ENCODE measurements at places on chromosomes 6 and 20. TPM values are rescaled to one million over a fixed set of nuclear protein-coding genes. Genes with fewer than 3 reads are reported as not detected.

BTNL2 gene
- total RNA-seq: not detected

- H3K27ac ChIP-seq: no peak overlapping the region
- H3K4me1 ChIP-seq: no peaks in the 10 kb centered on the region
- H3K4me3 ChIP-seq: no peak overlapping the region
- H3K27me3 ChIP-seq: no peaks in the 10 kb centered on the region
- no peak for DNase-seq
- no peaks in the 10 kb centered on the region for H3K36me3 ChIP-seq
These were observed 95.8 kb upstream of the STXBP5 start for GRCh38 chr6:147108259-147108910.

- no peaks in the 10 kb centered on the region for H3K27me3 ChIP-seq
- H3K4me3 ChIP-seq: no peak overlapping the region
These were observed 13.3 kb upstream of the SLC2A12 start for GRCh38 chr6:134065706-134066105.

CST5 gene
- total RNA-seq: 0.93 TPM

- H3K27me3 ChIP-seq: no peaks in the 10 kb centered on the region
- peak; percentile 52 for DNase-seq
- peak overlapping the region; percentile 88 for H3K27ac ChIP-seq
- no peaks in the 10 kb centered on the region for H3K36me3 ChIP-seq
- no peak overlapping the region for H3K4me3 ChIP-seq
These were observed 70.7 kb downstream of the PDE7B start for GRCh38 chr6:135922174-135922573.

NRSN1 gene
- not detected for total RNA-seq

PTGIS gene
- 30.3 TPM for total RNA-seq

DNA sequence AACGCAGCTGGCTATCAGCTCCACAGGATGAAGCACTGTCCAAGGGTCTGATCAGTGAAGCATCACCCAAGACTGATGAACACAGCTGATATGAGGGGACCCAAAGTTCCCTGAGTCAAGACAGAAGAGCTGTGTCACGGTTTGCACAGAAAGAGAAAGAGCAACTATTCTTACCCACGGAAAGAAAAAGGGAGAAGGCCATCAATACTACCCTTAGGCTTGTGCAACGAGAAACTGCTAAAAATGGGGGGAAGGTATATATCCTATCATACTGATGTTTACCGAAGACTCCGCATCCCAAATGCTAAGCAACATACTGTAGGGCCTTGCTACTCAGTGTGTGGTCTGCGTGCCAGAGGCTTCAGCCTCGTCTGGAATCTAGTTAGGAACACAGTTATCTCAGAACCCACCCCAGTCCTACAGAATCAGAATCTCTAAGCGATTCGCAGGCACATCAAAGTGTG lies 665 bp downstream of the FASTKD5 start:
- no peak for DNase-seq
- peak overlapping the region; percentile 95 for H3K4me3 ChIP-seq
- H3K27me3 ChIP-seq: no peaks in the 10 kb centered on the region
- H3K4me1 ChIP-seq: peaks cover 21% of the 10 kb centered on the region
- no peaks in the 10 kb centered on the region for H3K36me3 ChIP-seq

GRCh38 chr6:119979862-119980261 lies 630.3 kb upstream of the MAN1A1 start:
- no peaks in the 10 kb centered on the region for H3K27me3 ChIP-seq
- H3K4me1 ChIP-seq: no peaks in the 10 kb centered on the region
- no peak overlapping the region for H3K27ac ChIP-seq
- H3K36me3 ChIP-seq: no peaks in the 10 kb centered on the region

DNA sequence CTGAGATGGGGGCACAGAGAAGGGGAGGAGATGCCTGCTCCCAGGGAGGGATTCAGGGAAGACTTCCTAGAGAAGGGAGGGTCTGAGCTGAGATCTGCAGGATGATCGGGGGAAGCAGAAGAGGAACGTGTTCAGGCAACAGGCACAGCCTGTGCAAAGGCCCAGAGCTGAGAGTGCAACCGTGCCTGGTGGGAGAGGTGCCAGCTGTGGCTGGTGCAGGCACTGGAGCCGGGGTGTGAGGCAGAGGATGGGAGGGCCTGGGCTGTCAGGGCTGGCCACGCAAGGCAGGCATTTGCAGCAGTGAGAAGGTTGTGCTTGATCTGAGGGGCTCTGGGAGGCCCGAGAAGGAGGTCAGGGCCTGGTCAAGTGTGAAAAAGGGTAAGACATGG lies 27.7 kb downstream of the PTGIS start:
- H3K4me1 ChIP-seq: peaks cover 33% of the 10 kb centered on the region
- no peak overlapping the region for H3K27ac ChIP-seq
- H3K36me3 ChIP-seq: 0 out of 2 replicates have a peak, but pooled peaks cover 12% of the 10 kb centered on the region
- H3K4me3 ChIP-seq: no peak overlapping the region

DNA sequence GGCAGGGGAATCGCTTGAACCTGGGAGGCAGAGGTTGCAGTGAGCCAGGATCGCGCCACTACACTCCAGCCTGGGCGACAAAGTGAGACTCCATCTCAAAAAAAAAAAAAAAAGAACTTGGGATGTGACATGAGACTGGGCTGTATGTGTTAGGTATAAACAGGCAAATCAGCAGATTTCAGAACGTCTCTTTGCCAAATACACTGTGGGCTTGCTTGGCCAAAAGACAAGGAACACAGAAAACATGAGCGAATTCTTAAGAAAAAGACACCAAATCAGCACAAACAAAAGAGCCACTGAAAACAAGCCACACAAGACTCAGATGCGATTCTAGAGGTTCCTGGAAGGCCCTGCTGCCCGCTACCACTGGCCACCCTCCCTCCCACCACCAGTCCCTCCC lies 12.5 kb downstream of the ETV7 start:
- H3K27ac ChIP-seq: no peak overlapping the region
- no peaks in the 10 kb centered on the region for H3K27me3 ChIP-seq
- peaks cover 14% of the 10 kb centered on the region for H3K4me1 ChIP-seq
- DNase-seq: no peak

GRCh38 chr6:100617633-100618350 lies 153.1 kb upstream of the SIM1 start:
- no peaks in the 10 kb centered on the region for H3K27me3 ChIP-seq
- DNase-seq: peak; percentile 49
- no peak overlapping the region for H3K4me3 ChIP-seq
- peaks cover 3% of the 10 kb centered on the region for H3K36me3 ChIP-seq
- H3K27ac ChIP-seq: 0 out of 2 replicates have a peak overlapping the region, but pooled peaks have one; percentile 4
- peaks cover 10% of the 10 kb centered on the region for H3K4me1 ChIP-seq

DEFB132 gene
- total RNA-seq: not detected

DNA sequence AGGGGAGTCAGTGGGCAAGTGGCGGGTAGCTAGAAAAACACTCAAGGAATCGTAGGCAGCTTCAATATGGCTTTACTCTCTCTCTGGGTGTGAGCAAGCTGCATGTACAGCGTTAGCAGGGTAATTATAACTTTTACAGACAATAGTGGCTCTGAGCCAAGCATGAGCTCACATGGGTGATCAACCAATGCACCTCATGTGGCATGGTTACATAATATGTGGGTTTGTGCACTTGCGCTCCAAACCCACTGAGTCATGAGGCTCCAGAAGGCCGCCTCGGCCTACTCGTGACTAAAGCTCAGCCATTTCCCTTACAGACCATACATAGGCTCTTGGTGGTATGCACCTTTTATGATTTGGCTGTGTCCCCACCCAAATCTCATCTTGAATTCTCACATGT lies 78.4 kb upstream of the FBXL4 start:
- no peak overlapping the region for H3K27ac ChIP-seq
- no peaks in the 10 kb centered on the region for H3K27me3 ChIP-seq
- no peak for DNase-seq
- no peaks in the 10 kb centered on the region for H3K36me3 ChIP-seq
- no peak overlapping the region for H3K4me3 ChIP-seq

GRCh38 chr6:36029464-36029863 lies 1.9 kb downstream of the MAPK14 start:
- H3K4me1 ChIP-seq: peaks cover 17% of the 10 kb centered on the region
- peak overlapping the region; percentile 85 for H3K4me3 ChIP-seq
- peaks cover 4% of the 10 kb centered on the region for H3K36me3 ChIP-seq
- no peaks in the 10 kb centered on the region for H3K27me3 ChIP-seq
- no peak for DNase-seq

DNA sequence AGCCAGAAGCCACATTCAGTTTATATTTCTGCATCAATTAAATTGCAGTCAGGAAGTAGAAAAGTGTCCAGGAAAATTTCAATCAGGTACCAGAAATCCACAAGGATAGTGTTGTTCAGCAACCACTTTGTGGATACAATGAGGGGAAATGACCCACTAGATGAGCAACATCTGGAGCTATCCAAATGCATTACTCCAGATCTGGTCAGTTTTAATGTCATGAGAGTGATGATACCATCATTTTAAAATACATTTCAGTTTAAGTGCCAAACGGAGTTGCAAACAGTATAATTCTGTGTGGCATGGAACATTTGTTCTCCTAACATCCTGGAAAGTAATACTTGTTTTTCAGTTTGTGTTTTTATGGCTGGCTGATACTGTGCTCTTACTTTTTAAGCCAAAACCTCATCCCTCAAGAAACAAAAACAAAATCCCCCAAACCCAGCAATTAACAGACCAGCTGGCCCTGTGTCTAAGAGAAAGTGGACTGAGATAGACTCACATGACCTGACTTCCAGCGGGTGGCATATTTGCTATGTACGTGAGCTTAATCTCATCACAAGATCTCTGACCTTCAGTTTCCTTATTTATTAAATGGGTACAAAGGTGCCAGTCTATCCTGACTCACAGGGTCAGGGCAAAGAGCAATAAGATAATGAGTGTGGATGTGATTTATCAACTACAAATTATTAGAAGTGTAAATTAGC lies 58.8 kb upstream of the CNKSR3 start:
- peaks cover 5% of the 10 kb centered on the region for H3K4me1 ChIP-seq
- DNase-seq: peak; percentile 40
- H3K27ac ChIP-seq: no peak overlapping the region
- H3K27me3 ChIP-seq: no peaks in the 10 kb centered on the region

DNA sequence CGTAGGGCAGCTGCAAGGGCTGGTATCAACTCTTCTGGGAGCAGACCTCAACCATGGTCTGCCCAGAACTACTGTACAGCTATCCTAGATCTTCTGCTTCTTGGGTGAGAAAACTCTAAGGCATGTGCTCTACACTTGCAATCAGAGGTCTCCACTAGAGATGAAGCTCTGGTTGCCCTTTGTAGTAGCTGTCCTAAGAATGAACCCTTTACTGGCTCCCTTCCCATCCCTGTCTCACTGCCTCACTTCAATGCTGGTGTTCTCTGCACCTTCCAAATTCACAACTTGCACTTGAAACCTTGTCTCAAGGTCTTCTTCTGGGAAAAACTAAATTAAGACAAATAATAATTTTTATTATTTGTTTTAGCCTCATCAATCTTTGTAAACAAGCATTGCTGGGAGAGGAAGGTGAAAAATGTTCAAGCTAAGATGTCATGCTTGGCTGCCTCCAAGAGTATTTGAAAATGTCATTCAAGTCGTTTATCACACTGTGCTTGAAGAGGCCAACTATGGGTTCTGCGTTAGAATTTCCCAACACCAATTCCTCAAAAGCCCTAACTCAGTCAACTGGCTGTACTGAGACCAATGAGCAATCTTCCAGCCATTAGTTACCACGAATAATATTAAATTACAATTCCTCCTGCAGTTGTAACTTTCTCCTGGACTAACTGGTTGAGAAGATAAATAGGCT lies 255.7 kb upstream of the PRND start:
- no peak overlapping the region for H3K27ac ChIP-seq
- no peak overlapping the region for H3K4me3 ChIP-seq
- peak; percentile 77 for DNase-seq
- H3K27me3 ChIP-seq: no peaks in the 10 kb centered on the region

MARCKS gene
- total RNA-seq: 93.2 TPM

LY6G6C gene
- 1.2 TPM for total RNA-seq

GRCh38 chr20:25989196-25989595 lies 292.5 kb upstream of the ZNF337 start:
- no peak overlapping the region for H3K27ac ChIP-seq
- H3K4me3 ChIP-seq: no peak overlapping the region
- no peak for DNase-seq
- H3K27me3 ChIP-seq: no peaks in the 10 kb centered on the region

DNA sequence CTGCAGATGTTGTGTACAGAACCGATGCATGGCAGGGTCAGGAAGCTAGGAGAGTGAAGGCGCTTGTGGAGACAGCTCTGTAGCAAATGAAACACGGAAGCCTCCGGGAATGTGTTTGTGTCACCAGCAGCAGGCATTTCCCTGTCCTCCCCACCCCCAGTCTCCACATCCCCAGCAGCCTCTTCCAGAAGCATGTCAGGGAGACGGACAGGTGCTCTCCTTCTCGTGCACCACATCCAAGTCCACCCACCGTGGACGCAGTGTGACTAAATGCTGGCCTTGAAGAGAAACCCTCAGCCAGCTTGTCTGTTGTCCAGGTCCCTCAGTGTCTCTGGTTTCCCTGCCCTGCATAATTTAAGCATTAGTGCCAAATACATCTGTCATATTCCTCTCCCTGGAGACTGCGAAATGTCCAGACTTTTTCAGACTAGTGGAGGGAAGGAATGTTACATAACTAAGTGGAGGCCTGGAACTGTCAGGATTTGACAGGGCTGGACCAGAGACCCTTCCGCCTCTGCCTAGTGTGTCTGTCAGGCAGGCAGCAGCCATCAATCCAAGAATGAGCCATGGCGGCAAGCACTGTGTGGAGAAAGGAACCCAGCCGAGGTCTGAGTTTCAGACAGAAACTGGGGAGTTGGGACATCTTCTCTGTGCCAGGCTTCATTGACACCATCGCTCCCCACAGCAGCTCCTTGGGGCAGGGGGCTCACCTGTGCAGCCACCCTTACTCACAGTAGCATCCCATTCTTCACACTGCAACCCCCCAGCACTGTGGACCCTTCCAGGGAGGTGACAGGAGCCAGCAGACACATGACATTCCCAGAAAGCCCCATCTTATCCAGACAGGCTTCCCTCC lies 26.6 kb upstream of the PI16 start:
- H3K27me3 ChIP-seq: no peaks in the 10 kb centered on the region
- peaks cover 4% of the 10 kb centered on the region for H3K36me3 ChIP-seq
- H3K27ac ChIP-seq: no peak overlapping the region
- no peak for DNase-seq
- H3K4me1 ChIP-seq: peaks cover 34% of the 10 kb centered on the region

TULP1 gene
- total RNA-seq: not detected

All from PC-9 (cell line).